ENCODE measurements at places on chromosomes 11 and 22.

DNA sequence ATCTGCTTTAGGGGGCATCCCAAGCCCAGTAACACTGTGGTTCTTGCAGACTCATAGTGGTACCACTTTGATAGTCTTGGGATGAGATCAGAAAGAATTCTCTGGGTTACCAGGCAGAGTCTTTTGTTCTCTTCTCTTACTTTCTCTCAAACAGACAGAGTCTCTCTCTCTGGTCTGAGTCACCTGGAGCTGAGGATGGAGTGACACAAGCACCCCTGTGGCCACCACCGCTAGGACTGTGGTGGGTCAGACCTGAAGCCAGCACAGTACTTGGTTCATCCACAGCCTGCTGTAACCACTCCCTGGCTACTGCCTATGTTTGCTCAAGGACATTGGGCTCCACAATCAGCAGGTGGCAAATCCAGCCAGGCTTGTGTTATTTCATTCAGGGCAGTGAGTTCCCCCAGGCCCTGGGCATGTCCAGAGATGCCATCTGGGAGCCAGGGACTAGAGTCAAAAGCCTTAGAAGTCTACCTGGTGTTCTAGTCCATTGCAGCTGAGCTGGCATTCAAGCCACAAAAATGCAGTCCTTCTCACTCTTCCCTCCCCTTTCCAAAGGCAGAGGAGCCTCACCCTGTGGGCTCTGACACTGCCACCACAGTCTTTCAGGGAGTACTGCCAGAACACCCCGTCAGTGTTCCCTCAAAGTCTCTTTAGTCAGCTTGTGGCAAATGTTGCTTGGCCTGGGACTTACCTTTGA is 29.9 kb downstream of the ENDOD1 start:
- H3K27ac ChIP-seq: no peak overlapping the region
- peaks cover 15% of the 10 kb centered on the region for H3K36me3 ChIP-seq
- peaks cover 10% of the 10 kb centered on the region for H3K4me1 ChIP-seq
- no peak for DNase-seq
- no peak overlapping the region for H3K4me3 ChIP-seq
- H3K27me3 ChIP-seq: no peaks in the 10 kb centered on the region

GRCh38 chr22:17257121-17258001 is 38.1 kb upstream of the ADA2 start:
- peak overlapping the region; percentile 76 for H3K27ac ChIP-seq
- peaks cover 33% of the 10 kb centered on the region for H3K4me1 ChIP-seq
- H3K27me3 ChIP-seq: peaks cover 3% of the 10 kb centered on the region
- peak overlapping the region; percentile 7 for H3K4me3 ChIP-seq
- no peaks in the 10 kb centered on the region for H3K36me3 ChIP-seq
- DNase-seq: peak; percentile 26

DNA sequence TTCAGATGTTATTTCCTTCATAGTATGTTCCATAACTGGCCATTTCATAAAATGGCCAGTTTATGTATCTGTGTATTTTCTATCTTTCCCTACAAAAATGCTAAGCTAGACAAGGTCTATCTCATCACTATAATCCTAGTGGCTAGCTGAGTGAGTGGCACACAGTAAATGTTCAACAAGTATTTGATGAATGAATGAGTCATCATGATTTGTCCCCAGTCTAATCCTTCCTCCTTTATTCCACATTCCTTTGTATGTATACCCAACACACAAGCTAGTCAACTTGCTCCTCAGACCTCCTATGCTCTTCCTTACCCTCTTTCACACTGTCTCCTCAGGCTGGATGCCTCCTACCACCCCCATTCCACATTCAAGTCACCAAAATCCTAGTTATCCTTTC is 12.5 kb downstream of the APLNR start:
- H3K4me3 ChIP-seq: no peak overlapping the region
- H3K36me3 ChIP-seq: no peaks in the 10 kb centered on the region
- no peak for DNase-seq
- H3K27me3 ChIP-seq: peaks cover 5% of the 10 kb centered on the region
- H3K4me1 ChIP-seq: no peaks in the 10 kb centered on the region
- no peak overlapping the region for H3K27ac ChIP-seq

GRCh38 chr11:94639901-94640721 is 72.9 kb downstream of the PIWIL4 start:
- H3K4me3 ChIP-seq: no peak overlapping the region
- H3K36me3 ChIP-seq: no peaks in the 10 kb centered on the region
- H3K4me1 ChIP-seq: peaks cover 5% of the 10 kb centered on the region
- DNase-seq: no peak
- H3K27me3 ChIP-seq: no peaks in the 10 kb centered on the region

DNA sequence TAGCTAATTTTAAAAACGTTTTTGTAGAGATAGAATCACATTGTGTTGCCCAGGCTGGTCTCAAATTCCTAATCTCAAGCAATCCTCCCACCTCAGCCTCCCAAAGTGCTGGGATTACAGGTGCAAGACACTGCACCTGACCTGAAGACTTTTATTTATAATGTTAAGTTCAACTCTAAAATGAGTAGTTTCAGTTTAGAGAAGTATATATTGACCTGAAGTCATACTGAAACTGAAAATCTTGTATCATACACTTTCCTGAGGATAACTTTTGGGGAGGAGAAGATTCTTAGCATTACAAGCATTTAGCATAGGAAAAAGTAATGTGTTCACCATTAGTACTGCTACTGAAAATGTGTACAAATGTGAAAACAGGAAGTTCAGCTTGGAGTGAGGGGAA is 249.3 kb downstream of the CASP12 start:
- peaks cover 17% of the 10 kb centered on the region for H3K4me1 ChIP-seq
- no peak for DNase-seq
- H3K36me3 ChIP-seq: peaks cover 18% of the 10 kb centered on the region
- H3K4me3 ChIP-seq: no peak overlapping the region
- no peak overlapping the region for H3K27ac ChIP-seq
- no peaks in the 10 kb centered on the region for H3K27me3 ChIP-seq

- DNase-seq: peak; percentile 30
- peak overlapping the region; percentile 18 for H3K27ac ChIP-seq
- H3K36me3 ChIP-seq: peaks cover 34% of the 10 kb centered on the region
- no peaks in the 10 kb centered on the region for H3K27me3 ChIP-seq
- peaks cover 24% of the 10 kb centered on the region for H3K4me1 ChIP-seq
These were observed 22.3 kb upstream of the CHRM4 start for GRCh38 chr11:46413760-46414465.

- no peaks in the 10 kb centered on the region for H3K27me3 ChIP-seq
- H3K4me3 ChIP-seq: peak overlapping the region; percentile 78
- peak overlapping the region; percentile 96 for H3K27ac ChIP-seq
- H3K4me1 ChIP-seq: peaks cover 97% of the 10 kb centered on the region
- H3K36me3 ChIP-seq: peaks cover 94% of the 10 kb centered on the region
- DNase-seq: no peak
These were observed 80.3 kb downstream of the ETS1 start for GRCh38 chr11:128506999-128507611.

- peak overlapping the region; percentile 94 for H3K4me3 ChIP-seq
- peak; percentile 28 for DNase-seq
- no peaks in the 10 kb centered on the region for H3K27me3 ChIP-seq
- H3K27ac ChIP-seq: peak overlapping the region; percentile 84
These were observed 1.2 kb downstream of the MRTFA start for GRCh38 chr22:40635043-40635939.

- no peaks in the 10 kb centered on the region for H3K27me3 ChIP-seq
- peak overlapping the region; percentile 100 for H3K27ac ChIP-seq
- peaks cover 80% of the 10 kb centered on the region for H3K4me1 ChIP-seq
- peak overlapping the region; percentile 87 for H3K4me3 ChIP-seq
- peaks cover 70% of the 10 kb centered on the region for H3K36me3 ChIP-seq
These were observed 7.3 kb downstream of the NEAT1 start for GRCh38 chr11:65429724-65430405.

- no peaks in the 10 kb centered on the region for H3K36me3 ChIP-seq
- no peak overlapping the region for H3K4me3 ChIP-seq
- no peak overlapping the region for H3K27ac ChIP-seq
- no peaks in the 10 kb centered on the region for H3K4me1 ChIP-seq
- peaks cover 14% of the 10 kb centered on the region for H3K27me3 ChIP-seq
- DNase-seq: no peak
These were observed 65.8 kb downstream of the APIP start for GRCh38 chr11:34850334-34850733.

GRCh38 chr11:124919898-124920297 is 848 bp downstream of the HEPN1 start:
- peaks cover 29% of the 10 kb centered on the region for H3K4me1 ChIP-seq
- peaks cover 1% of the 10 kb centered on the region for H3K36me3 ChIP-seq
- DNase-seq: no peak
- no peak overlapping the region for H3K27ac ChIP-seq

GRCh38 chr11:6572215-6572614 is 31.2 kb downstream of the RRP8 start:
- no peaks in the 10 kb centered on the region for H3K27me3 ChIP-seq
- no peak overlapping the region for H3K27ac ChIP-seq

DNA sequence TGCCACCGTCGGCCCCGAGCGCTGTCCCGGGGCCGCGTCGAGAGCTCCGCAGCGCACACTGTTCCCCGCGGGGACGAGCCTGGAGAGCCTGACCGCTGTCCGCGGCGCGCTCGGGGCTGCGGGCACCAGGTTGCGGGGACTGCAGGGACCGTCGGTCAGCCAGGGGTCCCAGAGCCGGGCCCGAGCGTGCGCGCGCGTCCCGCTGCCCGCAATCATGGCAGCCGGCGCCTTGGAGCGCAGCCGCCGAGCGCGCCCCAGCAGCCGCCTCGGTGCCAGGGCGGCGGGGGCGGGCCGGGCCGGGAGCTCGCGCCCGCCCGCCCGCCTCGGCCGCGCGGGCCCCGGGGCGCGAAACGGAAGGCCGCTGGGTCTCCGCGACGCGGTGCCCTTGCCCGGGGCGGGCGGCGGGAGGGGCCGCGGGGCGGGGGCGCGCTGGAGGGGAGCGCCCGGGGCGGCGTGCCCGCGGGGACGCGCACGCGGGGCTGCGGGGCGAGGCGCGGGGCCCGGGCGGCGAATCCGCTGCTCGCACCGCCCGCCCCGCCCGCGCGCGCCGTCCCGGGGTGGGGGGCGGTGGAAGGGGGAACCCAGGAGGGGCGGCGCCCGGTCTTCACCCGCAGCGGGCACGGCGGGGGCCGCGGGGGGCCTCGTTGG is 79.4 kb upstream of the PPARA start:
- H3K27me3 ChIP-seq: peaks cover 3% of the 10 kb centered on the region
- peaks cover 42% of the 10 kb centered on the region for H3K4me1 ChIP-seq
- no peaks in the 10 kb centered on the region for H3K36me3 ChIP-seq
- DNase-seq: peak; percentile 42

GRCh38 chr22:37822079-37822833 is 926 bp upstream of the GALR3 start:
- H3K36me3 ChIP-seq: no peaks in the 10 kb centered on the region
- no peak overlapping the region for H3K27ac ChIP-seq
- no peak overlapping the region for H3K4me3 ChIP-seq
- peaks cover 29% of the 10 kb centered on the region for H3K27me3 ChIP-seq

GRCh38 chr11:17132654-17133053 is 55.2 kb upstream of the RPS13 start:
- H3K4me3 ChIP-seq: no peak overlapping the region
- H3K27ac ChIP-seq: no peak overlapping the region
- no peak for DNase-seq

GRCh38 chr11:7520981-7521487 is 7.2 kb downstream of the PPFIBP2 start:
- H3K36me3 ChIP-seq: no peaks in the 10 kb centered on the region
- H3K4me3 ChIP-seq: no peak overlapping the region
- peaks cover 31% of the 10 kb centered on the region for H3K4me1 ChIP-seq
- H3K27me3 ChIP-seq: peaks cover 6% of the 10 kb centered on the region

DNA sequence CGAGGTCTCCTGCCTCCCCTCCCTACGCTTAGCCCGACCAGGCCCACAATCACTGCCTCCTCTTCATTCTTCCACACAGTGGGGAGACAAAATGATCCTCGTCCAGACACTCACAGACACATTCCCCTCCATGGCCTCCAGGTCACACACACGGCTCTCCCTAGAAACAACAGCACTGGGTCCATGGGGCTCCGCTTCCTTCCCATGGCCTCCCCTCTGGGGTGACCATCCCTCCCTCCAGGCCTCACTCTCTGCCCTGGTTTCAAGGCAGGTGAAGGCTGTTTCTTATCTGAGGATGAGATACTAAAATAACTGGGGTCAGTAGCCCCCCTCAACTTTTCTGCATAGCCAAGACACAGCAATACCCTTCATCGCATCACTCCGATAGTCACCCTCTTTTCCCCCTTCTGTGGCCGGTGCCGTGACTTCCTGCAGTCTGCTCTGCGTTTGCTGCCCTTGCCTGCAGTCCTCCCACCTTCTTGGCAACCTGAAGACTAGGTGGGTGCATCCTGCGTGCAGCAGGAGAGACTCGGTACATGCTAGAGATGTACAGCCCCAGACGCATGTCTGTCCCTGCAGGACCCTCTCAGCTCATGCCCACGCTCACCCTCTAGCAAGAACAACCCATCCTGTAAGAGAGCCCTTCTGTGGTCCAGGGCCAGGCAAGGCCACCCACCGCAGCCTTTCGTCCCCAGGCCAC is 55.8 kb downstream of the CD6 start:
- H3K4me3 ChIP-seq: peak overlapping the region; percentile 76
- peaks cover 83% of the 10 kb centered on the region for H3K4me1 ChIP-seq
- DNase-seq: peak; percentile 70
- peak overlapping the region; percentile 96 for H3K27ac ChIP-seq
- peaks cover 17% of the 10 kb centered on the region for H3K36me3 ChIP-seq
- no peaks in the 10 kb centered on the region for H3K27me3 ChIP-seq

DNA sequence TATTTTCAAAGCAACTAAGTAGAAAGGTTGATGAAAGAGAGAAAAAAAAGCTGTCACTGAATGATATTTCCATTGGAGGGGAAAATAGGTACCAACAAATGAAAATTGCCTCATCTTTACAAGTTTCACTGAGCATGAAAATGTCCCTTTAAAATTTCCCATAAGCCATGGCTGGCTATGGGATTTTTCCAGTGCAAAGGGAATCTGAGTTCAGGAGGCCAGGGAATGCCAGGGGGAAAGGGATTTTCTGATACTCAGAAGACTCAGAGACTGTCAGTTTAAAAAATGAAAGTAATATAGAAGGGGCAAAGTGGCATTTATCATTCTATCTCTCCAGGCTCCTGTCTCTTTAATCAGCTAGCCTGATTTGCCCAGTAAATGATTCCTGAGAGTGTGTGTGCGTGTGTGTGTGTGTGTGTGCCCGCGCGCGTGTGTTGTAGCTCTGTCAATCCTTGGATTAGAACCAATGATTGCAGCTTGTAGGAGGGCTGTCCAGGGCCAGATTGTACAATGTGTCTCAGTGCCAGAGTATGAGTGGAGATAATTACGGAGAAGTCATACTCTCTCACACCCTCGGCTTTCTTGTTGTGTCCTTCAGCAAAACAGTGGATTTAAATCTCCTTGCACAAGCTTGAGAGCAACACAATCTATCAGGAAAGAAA is at the start of gene NTM:
Gene NTM (plus strand): TSS at position 526 of the 662 bp plus-strand sequence.
- no peak within 1 kb of the TSS for H3K4me3 ChIP-seq
- no peak for DNase-seq
- no peak within 1 kb of the TSS for H3K27ac ChIP-seq
- no peaks in the 10 kb centered on the region for H3K4me1 ChIP-seq
- no peaks in the 10 kb centered on the region for H3K36me3 ChIP-seq

- no peaks in the 10 kb centered on the region for H3K36me3 ChIP-seq
- DNase-seq: no peak
- H3K27ac ChIP-seq: no peak overlapping the region
- H3K27me3 ChIP-seq: no peaks in the 10 kb centered on the region
- H3K4me3 ChIP-seq: no peak overlapping the region
- H3K4me1 ChIP-seq: no peaks in the 10 kb centered on the region
These were observed 340.8 kb upstream of the MTNR1B start for GRCh38 chr11:92628401-92629292.

- no peak overlapping the region for H3K27ac ChIP-seq
- DNase-seq: no peak
- H3K27me3 ChIP-seq: no peaks in the 10 kb centered on the region
- H3K36me3 ChIP-seq: no peaks in the 10 kb centered on the region
These were observed 367.6 kb upstream of the DDI1 start for GRCh38 chr11:103668859-103669258.
